ENCODE measurements at places on chromosomes 5 and 9.

- peak; percentile 39 for DNase-seq
Measured at GRCh38 chr5:142053426-142054151, 40.8 kb upstream of the GNPDA1 start.

- no peak for DNase-seq
Measured at GRCh38 chr5:158759283-158759682, 340.4 kb downstream of the EBF1 start.

GRCh38 chr9:98917746-98918487, 25.8 kb upstream of the COL15A1 start:
- DNase-seq: no peak

- DNase-seq: no peak
Measured at GRCh38 chr9:26406676-26407075, 485.9 kb downstream of the CAAP1 start.

GRCh38 chr5:93099902-93100347, 481.1 kb downstream of the NR2F1-AS1 start:
- DNase-seq: no peak

DNA sequence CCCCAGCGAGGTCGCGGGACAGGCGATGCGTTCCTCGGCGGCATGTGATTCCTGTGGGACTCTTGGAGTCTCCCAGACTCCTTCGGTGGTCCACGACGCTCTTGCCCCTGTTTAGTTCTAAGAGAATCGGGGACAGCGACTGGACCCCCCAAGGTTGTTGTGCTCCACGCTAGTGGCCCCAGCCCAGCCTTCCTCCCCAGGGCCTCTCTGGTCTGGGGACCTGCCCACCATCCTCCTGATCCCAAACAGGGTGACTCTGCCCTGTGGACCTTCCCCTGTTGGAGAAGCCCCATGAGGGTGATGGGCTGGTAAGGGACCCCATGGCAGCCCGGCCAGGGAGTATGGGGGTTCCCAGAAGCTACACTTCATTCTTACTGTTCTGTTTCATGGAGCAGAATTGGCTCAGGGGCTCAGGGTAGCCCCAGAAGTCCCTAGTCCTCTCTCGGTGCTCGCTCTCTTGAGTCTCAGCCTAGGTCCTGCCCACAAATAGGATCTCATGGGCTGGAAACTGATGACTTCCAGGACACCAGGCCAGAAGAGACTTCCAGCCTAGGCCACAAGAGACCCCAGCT, 880 bp downstream of the CARD19 start:
- no peak for DNase-seq

DNA sequence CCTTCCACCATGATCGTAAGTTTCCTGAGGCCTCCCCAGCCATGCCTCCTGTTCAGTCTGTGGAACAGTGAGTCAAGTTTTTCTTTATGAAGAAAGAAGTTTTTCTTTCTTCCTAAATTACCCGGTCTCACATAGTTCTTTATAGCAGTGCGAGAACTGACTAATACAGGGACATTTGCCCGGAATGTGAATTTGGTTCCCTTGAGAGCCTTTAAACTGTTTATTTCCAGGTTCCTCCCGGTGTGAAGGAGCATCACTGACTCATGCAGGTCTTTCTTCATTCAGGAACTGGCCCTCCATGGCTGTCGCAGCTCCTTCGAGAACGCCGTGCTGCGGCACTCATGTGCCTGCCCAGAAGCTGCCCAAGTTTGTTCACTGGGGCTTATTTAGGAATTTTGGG, 87.7 kb downstream of the PTCH1 start:
- no peak for DNase-seq

- no peak for DNase-seq
Measured at GRCh38 chr9:115289757-115290208, 171.8 kb upstream of the TNC start.

Measured in bone marrow (tissue), 2 donors.